ENCODE measurements at places on chromosomes 11 and 22. TPM values are rescaled to one million over a fixed set of nuclear protein-coding genes. Genes with fewer than 3 reads are reported as not detected.
A peak's percentile ranks its signal among the peaks of the same experiment; 100 is the strongest.

- no peaks in the 10 kb centered on the region for H3K27me3 ChIP-seq
- H3K4me3 ChIP-seq = no peak overlapping the region
- H3K27ac ChIP-seq = no peak overlapping the region
- no peak for DNase-seq
- peaks cover 72% of the 10 kb centered on the region for H3K4me1 ChIP-seq
These were observed 27.8 kb downstream of the GDPD5 start for GRCh38 chr11:75497788-75498409.

- H3K36me3 ChIP-seq = no peaks in the 10 kb centered on the region
- no peak overlapping the region for H3K27ac ChIP-seq
- DNase-seq = no peak
- no peaks in the 10 kb centered on the region for H3K4me1 ChIP-seq
- H3K4me3 ChIP-seq = no peak overlapping the region
- no peaks in the 10 kb centered on the region for H3K27me3 ChIP-seq
These were observed 81.2 kb downstream of the OR5AK2 start for GRCh38 chr11:57069942-57070341.

DNA sequence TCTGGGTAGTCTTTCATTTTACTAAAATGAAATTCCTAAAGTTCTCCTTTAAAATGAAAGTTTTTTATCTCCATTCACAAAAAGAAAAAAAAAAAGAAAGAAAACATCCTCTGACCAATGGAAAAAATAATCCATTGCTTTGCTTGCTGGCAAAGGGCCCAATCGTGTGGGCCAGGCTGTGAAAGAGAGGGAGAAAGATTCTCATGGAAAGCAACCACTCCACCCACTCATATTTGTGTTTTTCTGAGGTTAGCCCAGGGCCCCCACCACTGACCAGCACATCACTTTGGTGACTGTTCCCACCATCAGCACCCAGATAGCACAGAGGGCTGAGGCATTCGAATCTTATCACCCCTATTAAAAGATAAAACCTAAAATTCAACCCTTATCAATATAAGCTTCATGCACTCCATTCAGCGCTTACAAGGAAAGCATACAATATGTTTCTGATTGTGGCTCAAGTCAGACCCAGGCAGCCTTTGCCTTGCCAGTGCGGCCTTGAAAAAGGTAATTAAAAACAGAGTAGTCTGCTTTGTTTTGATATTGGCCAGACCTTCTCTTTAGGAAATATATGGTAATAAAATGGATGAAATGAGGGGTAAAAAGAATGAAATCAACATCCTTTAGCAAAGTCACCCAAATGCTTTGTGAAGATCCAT is 192.8 kb downstream of the ETS1 start:
- no peak overlapping the region for H3K27ac ChIP-seq
- H3K27me3 ChIP-seq = no peaks in the 10 kb centered on the region
- no peak overlapping the region for H3K4me3 ChIP-seq
- no peak for DNase-seq
- no peaks in the 10 kb centered on the region for H3K36me3 ChIP-seq

DNA sequence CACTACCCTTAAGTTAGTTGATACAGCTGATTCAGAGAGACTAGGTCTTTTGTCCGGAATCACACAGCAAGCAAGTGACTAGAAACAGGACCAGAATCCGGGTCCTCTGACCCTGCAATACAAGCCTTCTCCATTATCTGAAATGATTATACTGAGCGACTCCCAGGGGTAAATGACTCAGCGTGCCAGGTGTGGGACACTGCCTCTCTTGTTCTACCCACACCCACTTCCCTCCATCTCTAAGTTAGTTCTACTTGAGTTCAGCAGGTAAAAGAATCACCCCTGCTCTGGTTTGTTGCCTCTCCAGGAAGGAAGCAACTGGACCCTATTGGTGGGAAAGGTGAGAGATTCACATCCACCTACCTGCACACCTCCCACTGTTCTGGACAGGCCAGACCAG is 156.9 kb downstream of the DBX1 start:
- H3K27me3 ChIP-seq = no peaks in the 10 kb centered on the region
- 0 out of 2 replicates have a peak overlapping the region, but pooled peaks have one; percentile 15 for H3K4me3 ChIP-seq
- H3K27ac ChIP-seq = peak overlapping the region; percentile 86
- no peak for DNase-seq
- H3K36me3 ChIP-seq = no peaks in the 10 kb centered on the region

- H3K27ac ChIP-seq = no peak overlapping the region
- H3K4me1 ChIP-seq = peaks cover 81% of the 10 kb centered on the region
- DNase-seq = no peak
- no peaks in the 10 kb centered on the region for H3K27me3 ChIP-seq
- no peak overlapping the region for H3K4me3 ChIP-seq
These were observed 3.6 kb upstream of the CDC42EP1 start for GRCh38 chr22:37556710-37557109.

DNA sequence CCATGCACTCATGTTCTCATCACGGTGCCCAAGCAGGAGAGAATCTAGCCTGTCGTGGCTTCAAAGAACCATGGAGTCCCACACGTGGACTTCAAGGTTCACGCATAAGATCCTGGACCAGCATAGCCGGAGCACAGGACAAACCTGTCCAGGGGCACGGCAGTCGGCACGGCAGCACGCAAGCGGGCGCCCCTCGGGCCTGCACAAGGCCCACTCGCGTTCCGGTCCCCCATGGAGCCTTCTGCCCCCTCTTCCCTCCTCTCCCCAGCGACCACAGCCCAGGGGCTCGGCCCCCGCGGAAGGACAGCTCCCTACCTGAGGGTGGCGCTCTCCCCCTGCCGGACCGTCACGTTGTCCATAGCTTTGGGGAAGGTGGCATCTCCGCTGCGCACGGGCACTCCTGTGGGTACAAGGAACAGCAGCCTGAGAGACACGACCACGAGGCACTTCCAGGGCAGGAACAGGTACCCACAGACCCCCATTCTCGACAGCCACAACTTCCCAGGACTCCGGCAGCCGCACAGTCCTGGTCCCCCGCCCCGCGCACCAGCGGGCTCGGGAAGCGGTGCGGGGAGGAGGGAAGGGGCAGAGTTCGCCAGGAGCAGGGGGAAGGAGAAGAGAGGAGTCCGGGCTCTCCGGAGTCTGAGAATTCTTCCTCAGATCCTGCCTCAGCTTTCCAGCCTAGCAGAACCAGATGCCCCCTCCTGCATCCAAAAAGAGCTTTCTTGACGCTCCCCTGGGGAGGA is 589.5 kb downstream of the OPCML start:
- H3K36me3 ChIP-seq = no peaks in the 10 kb centered on the region
- H3K27ac ChIP-seq = no peak overlapping the region
- no peak overlapping the region for H3K4me3 ChIP-seq
- H3K4me1 ChIP-seq = no peaks in the 10 kb centered on the region

GRCh38 chr22:33823552-33823951 is 96.7 kb downstream of the LARGE1 start:
- peak; percentile 69 for DNase-seq
- peaks cover 9% of the 10 kb centered on the region for H3K4me1 ChIP-seq
- H3K27me3 ChIP-seq = no peaks in the 10 kb centered on the region
- H3K27ac ChIP-seq = no peak overlapping the region

DNA sequence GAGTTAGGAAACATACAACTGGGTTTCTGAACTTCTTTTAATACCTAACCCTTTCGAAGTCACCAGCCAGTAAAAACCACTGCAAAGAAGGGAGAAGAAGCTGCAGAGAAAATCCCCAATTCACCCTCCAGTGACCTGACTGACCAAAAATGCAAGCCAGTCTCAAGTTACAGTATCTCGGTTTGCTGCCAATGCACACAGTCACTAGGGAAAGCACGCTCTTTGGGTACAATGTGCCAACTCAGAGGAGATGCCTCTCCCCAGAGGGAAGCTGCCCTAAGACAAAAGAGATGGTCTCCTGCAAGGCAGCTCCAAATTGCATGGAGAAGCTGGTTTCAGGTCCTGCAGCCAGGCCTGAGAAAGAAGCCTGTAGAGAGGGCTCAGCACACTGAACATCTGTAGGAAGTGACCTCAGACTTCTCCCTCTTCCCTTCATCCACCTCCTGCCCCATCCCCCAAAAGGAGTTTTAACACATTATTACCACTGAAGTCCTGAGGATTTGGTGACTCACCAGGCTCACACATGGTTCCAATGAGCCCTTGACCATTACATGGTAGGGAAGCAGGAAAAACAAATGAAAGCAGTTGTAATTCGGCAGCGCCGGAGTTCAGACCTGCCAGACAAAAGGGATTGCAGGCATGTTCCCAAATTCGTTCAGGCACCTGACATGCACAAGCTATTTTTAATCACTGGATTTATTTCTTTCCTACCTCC is 90.1 kb downstream of the ETS1 start:
- no peak overlapping the region for H3K27ac ChIP-seq
- H3K36me3 ChIP-seq = no peaks in the 10 kb centered on the region
- H3K27me3 ChIP-seq = peaks cover 3% of the 10 kb centered on the region
- H3K4me1 ChIP-seq = no peaks in the 10 kb centered on the region
- no peak overlapping the region for H3K4me3 ChIP-seq

GRCh38 chr11:123392431-123392830 is 37.6 kb upstream of the GRAMD1B start:
- no peak overlapping the region for H3K27ac ChIP-seq
- H3K4me1 ChIP-seq = no peaks in the 10 kb centered on the region
- no peak overlapping the region for H3K4me3 ChIP-seq
- H3K27me3 ChIP-seq = no peaks in the 10 kb centered on the region
- H3K36me3 ChIP-seq = no peaks in the 10 kb centered on the region

GRCh38 chr11:12159351-12160099 is 49.1 kb downstream of the MICAL2 start:
- no peaks in the 10 kb centered on the region for H3K36me3 ChIP-seq
- H3K27me3 ChIP-seq = no peaks in the 10 kb centered on the region
- peaks cover 15% of the 10 kb centered on the region for H3K4me1 ChIP-seq
- no peak overlapping the region for H3K27ac ChIP-seq
- DNase-seq = no peak

- peaks cover 30% of the 10 kb centered on the region for H3K36me3 ChIP-seq
- no peaks in the 10 kb centered on the region for H3K27me3 ChIP-seq
- no peak overlapping the region for H3K4me3 ChIP-seq
- no peak for DNase-seq
These were observed 15.2 kb downstream of the SBF1 start for GRCh38 chr22:50459496-50460140.

DNA sequence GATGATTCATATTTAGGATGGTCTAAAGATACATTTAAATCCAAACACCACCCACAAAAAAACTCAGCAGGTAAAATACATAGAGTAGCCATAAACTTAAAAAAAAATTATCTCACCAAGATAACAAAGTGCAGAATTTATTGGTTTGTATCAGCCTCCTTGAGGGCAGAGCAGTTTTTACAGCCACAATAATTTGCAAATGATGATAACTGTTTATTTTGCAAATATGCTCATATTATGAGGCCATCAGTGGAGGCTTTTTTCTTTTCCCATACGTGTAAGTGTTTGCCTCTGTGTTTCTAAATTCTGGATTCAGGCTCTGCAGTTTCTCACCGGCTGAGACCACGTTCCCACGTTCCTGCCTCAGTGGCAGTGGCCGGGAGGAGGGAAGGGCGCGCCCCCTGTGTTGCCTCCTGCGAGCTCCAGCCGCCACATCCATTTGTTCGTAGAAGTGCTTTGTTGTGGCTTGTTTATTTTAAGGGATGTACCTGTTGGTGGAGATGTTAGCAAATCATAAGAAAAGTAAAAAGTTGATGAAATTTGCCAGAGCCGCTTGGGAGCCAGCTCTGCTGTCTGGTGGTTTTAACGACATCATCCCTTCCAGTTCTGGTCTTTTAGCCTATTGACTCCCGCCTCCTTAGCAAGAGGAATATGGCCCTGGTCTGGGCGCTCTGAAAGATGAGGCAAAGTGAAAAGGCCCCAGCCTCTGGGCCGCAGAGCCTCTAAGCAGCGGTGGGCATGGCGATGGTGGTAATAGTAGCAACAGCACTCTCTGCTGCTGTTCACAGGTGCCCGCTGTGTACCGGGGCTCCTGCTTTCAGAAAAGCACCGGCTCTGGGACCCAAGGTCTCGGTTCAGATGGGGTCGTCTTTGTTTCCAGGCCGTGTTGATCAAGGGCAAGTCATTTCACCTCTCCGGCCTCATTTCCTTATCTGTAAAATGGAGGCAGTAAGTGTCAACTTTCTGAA is 66.7 kb upstream of the PPARA start:
- peaks cover 28% of the 10 kb centered on the region for H3K4me1 ChIP-seq
- H3K4me3 ChIP-seq = no peak overlapping the region
- H3K27ac ChIP-seq = no peak overlapping the region
- peaks cover 1% of the 10 kb centered on the region for H3K27me3 ChIP-seq

Gene ROBO4
- total RNA-seq = not detected

Gene RTN4RL2
- 1.3 TPM for total RNA-seq

Gene TRABD
- total RNA-seq = 16.2 TPM
